Activated CD8-positive, alpha-beta memory T cell treated with anti-CD3 and anti-CD28 coated beads for 4 hours (primary cell): ENCODE measurements at places on chromosomes 4 and X.

DNA sequence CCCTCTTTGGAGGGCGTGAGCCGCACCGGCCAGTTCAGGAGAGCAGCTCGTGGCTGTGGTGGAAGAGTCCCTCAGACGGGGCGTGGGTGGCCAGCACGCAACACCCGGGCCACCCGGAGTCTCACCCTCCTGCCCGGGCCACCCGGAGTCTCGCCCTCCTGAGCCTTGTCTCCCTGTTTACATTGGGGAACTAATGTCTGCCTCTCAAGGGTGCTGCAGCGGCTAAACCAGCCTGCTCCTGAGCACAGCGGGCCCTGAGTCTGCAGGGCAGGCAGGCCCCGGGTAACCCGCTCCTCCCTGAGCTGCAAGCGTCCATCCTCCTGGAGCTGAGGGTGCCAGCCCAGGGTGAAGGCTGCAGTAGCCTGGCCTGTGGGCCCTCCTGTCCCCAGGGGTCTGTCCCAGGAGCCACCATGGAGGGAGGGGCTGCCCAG lies 3.0 kb downstream of the PDE6B start:
- no peak for DNase-seq

DNA sequence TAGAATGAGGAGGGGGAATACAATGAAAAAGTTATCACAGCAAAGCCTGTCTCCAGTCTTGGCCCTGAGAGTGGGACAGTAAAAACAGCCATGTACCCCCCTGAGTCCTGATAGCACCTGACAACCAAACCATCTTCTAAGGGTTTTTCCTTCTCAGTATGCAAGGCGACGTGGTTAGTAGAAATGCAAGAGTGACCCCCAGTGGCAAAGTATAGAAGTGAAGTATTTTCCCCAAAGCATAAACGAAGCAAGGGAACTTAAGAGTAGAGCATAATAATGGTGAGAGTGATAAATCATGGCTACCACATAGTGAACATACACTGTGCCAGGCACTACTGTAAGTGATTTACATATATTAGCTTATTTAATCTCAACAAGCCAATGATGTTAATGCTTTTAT lies 52.8 kb downstream of the FAM47C start:
- no peak for DNase-seq

- no peak for DNase-seq
Measured at GRCh38 chrX:150533863-150534262, 34.6 kb upstream of the MTM1 start.

- DNase-seq = no peak
Measured at GRCh38 chr4:167775375-167775774, 317.0 kb upstream of the ANXA10 start.

DNA sequence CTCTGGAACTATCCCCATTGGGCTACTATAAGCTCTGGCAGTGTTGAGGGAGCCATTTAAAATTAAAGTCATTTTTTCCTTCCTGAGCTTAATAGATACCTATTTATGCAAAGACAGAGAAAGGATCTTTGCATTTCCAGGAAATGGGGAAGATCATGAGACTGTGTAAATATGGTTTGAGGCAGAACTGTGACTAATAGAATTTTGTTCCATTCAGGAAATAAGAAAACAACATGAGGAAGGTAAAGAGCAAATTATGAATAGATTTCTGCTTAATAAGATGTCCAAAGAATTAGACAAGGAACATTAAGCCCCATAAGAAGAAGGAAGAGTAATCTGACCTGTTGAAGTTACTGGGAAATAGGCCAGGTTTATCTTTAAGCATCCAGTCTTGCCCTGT lies 17.8 kb upstream of the TBC1D19 start:
- no peak for DNase-seq

DNA sequence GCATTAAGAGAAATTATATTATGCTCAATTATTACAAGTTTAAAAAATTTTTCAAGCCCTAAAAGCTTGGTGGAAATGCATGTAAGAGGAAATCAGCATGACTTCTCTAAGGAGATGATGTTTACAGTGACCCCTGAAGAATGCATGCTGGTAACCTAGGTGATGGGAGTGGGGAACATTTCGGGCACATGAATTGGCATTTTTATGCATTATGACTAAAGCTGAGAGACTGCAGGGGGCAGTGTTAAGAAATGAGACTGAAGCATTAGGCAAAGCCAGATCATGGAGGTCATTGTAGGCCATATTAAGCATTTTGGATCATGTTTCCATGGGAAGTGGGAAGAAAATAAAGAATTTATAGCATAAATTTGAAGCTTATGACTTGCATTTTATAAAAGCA lies 421.3 kb downstream of the FAT4 start:
- no peak for DNase-seq

GRCh38 chrX:155009994-155010472 lies 12.5 kb downstream of the F8 start:
- no peak for DNase-seq

DNA sequence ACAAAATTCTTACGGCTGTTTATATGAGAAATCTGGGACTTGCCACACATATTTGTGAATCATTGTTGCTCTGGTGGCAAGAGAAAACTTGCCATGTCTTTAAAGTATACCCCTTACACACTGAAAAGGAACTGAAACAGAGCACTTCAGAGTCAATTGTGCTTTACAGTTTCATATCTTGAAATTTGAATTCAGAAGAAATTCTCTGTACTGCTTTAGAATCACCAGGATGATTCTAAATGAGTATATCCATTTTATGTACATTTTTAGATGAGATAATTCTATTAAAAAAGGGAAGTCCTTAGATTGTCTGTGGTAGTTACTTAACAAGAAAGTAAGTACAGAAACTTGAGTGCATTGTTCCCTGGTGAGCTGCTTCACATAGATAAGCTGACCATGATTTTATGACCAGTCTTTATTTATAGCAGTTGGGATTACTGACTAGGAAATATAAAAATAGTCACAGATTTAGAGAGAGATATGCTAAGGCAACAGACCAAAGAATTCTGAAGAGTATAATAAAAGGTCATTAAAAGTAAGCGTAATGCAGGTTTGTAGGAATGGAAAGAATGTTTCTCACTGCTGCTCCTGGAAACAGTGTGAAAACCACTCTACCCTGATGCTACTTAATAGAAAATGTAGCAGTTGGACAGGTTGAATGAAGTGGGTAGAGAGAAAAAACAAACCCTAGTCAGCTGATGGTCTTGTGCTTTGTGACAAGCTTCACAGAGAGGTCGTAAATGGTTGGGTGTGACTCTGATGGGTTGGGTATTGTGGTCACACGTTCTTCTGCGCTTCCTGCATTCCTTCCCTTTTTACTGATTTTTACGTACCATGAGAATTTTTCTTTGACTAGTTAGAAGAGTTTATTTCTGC lies 41.0 kb downstream of the FNIP2 start:
- no peak for DNase-seq

DNA sequence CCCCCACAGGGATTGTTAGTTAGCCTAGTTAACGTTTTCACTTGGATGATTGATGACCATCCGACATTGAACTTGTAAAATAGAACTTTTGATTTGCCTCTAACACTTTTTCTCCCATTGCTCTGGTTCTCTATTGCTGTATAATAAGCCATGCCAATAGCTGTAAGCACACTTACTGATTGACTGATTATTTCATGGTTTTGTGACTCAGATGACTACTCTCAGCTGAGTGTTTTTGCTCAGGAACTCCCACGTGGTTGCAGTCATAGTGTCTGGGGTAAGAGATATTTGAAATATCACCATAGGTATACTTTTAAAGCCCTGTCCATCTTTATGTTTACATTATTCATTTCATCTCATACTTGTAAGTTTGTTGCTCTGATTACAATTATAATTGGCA lies 1285.5 kb downstream of the STIM2 start:
- DNase-seq = no peak

- DNase-seq = no peak
Measured at GRCh38 chr4:182741054-182741453, 176.1 kb downstream of the DCTD start.

DNA sequence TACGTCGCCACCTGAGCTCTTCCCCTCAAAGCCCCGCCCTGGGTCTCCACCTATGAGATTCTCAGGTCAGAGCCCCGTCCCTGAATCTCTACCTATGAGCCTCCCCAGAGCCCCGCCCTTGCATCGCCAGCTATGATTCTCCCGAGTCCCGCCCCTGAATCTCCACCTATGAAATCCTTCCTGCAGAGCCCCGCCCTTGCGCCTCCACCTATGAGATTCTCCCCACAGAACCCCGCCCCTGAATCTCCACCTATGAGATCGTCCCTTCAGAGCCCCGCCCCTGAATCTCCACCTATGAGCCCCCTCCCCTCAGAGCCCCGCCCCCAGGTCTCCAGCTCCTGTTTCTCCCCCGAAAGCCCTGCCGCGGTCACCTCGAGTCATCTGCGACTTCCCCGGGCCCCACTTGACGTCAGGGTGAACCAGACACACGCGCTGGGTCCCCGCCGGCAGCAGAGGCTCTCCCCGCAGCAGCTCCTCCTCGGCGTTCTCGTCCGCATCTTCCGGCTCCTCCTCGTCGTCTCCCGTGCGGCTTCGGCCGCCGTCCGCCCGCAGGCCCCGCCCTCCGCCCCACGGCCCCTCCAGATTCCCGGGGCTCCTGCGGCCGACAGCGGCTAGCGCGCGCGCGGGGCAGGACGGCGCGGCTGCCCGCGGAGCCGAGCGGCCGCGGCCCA lies 393 bp downstream of the GTPBP6 start:
- peak; percentile 96 for DNase-seq
